T-cell (primary cell): ENCODE measurements at places on chromosomes 11 and 22. TPM values are rescaled to one million over a fixed set of nuclear protein-coding genes. Genes with fewer than 3 reads are reported as not detected.

DNA sequence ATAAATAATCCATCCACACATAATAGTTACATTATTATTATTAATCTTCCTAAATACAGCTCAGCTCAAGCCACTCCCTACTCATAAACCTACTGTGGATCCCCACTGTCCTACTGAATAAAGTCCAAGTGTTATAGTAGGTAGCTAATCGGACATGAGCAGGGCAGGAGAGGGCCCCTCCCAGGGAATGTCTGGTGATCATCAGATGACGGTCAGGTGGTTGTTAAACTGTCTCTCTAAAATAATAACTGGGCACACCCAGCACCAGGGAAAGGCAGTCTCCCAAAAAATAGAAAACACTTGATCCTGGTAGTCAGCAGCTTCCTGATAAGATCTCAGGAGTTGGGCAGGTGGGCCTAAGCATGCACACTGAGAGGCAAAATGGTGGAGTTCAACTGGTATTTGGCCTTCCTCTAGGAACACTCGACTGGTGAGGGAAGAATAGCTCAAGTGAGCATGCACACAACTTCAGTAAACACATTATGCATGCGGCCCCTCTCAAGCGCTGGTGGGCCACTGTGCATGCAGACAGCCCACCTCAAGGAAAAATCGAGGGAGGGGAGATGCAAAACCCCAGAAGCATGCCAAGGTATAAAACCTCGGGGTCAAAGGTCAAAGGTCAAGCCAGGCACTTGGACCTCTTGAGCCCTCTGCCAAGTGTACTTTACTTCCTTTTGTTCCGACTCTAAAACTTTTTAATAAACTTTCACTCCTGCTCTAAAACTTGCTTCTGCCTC, 65.0 kb downstream of the LRRC32 start:
- H3K4me1 ChIP-seq: no peaks in the 10 kb centered on the region
- no peak overlapping the region for H3K4me3 ChIP-seq
- H3K36me3 ChIP-seq: no peaks in the 10 kb centered on the region
- DNase-seq: no peak
- H3K27ac ChIP-seq: no peak overlapping the region

- no peak for DNase-seq
- no peaks in the 10 kb centered on the region for H3K36me3 ChIP-seq
- no peaks in the 10 kb centered on the region for H3K27me3 ChIP-seq
These were observed 10.4 kb downstream of the LARGE1 start for GRCh38 chr22:33909911-33910310.

Gene PKDREJ
- total RNA-seq: not detected

Gene FGF4
- not detected for total RNA-seq

Gene PHRF1
- 66.3 TPM for total RNA-seq

Gene DEFB131B
- not detected for total RNA-seq
